Hindlimb muscle (tissue), 1 donor: ENCODE measurements at places on chromosomes 4 and X. TPM values are rescaled to one million over a fixed set of nuclear protein-coding genes. Genes with fewer than 3 reads are reported as not detected.

The MAGEA8 gene
- polyA plus RNA-seq = 0.10 TPM

The FAM47A gene
- polyA plus RNA-seq = 0.13 TPM

- DNase-seq = no peak
These were observed 196.2 kb downstream of the GABRG1 start for GRCh38 chr4:45927641-45928040.

GRCh38 chr4:721261-722168, 15.9 kb downstream of the PCGF3 start:
- DNase-seq = no peak

- DNase-seq = no peak
These were observed 48.9 kb downstream of the PDLIM5 start for GRCh38 chr4:94500685-94501084.

The TMPRSS11F gene
- not detected for polyA plus RNA-seq

DNA sequence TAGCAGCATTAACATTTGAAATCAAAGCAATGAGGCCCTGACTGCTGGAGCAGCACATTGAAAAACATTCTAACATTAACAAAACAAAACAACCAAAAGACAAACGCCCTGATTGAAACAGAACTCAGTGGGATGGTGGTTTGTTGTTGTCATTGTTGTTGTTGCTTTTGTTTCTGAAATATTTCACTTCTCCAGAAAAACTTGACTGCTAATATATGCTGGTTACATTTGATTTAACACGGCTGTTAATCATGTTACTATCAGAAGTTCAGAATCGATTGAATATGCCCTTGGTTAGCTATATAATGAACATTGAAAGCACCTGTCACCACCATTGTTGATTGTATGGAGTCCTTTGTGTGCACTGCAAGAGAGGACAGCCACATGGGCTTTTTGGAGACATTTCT, 790.4 kb upstream of the GALNTL6 start:
- DNase-seq = no peak

The TCEAL6 gene
- polyA plus RNA-seq = not detected
